ENCODE measurements at places on chromosomes 7 and 10. TPM values are rescaled to one million over a fixed set of nuclear protein-coding genes. Genes with fewer than 3 reads are reported as not detected.
A peak's percentile ranks its signal among the peaks of the same experiment; 100 is the strongest.

GUSB gene
- total RNA-seq: 15.6 TPM

PILRA gene
- total RNA-seq: 4.4 TPM

SPDYE11 gene
- total RNA-seq: not detected

HOXA5 gene
- total RNA-seq: 11.0 TPM

NUTM2E gene
- not detected for total RNA-seq

TUBGCP2 gene
- 38.7 TPM for total RNA-seq

C10orf88 gene
- 9.8 TPM for total RNA-seq

PLAC9 gene
- total RNA-seq: 34.9 TPM

TEX47 gene
- total RNA-seq: not detected

NPSR1 gene
- total RNA-seq: not detected

DNA sequence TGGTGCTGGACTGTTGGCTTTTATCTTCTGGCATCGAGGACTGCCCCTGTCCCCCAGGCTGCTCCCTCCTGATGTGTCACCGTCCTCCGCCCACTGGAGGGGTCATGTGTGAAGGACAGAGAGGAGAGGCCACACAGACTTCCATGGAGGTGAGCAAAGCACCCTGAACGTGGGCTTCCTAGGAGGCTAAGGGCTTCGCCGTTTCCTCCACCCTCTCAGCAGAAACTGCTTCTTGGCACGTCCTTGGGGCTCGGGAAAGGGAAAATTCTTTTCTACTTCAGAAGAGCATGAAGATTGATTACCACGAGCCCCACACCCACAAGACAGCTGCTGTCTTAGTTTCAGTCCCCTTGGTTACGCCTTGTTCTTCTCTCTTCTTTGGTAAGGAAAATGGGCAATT is 218.2 kb downstream of the CCDC3 start:
- no peak for ATAC-seq

DNA sequence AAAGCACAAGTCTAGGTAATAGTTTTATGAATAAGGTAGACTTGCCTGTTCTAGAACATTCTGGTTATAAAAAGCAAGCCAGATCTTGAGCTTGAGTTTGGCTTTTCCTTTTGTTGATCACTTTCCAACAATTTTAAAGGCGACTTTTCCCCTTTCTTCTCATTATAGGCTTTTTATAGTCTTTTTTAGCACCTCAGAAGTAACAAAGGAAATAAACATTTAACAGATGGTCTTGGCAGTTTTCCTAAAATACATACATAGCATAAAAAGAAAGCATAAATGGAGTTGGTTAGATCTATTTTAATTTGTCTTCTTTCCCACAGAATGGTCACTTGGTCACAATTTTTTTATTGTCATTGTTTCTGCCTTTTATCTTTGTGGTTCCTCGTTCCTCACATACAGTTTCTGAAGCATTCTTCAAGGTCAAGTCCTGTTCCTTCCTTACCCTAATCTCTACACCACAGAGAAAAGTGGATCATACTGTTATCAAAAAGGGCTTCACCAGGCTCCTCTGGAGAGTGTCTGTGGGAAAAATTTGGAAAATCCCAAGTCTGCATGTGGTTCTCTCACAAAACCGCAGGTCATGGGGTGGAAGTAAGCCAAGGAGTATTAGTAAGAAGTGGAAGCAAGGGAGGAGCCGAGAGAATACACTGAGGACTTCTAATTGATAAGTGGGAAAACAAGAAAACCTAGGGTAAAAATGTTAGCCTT is 31.3 kb downstream of the THNSL1 start:
- ATAC-seq: no peak

- ATAC-seq: no peak
Observed at GRCh38 chr7:142120524-142120923, 9.0 kb downstream of the MGAM2 start.

DNA sequence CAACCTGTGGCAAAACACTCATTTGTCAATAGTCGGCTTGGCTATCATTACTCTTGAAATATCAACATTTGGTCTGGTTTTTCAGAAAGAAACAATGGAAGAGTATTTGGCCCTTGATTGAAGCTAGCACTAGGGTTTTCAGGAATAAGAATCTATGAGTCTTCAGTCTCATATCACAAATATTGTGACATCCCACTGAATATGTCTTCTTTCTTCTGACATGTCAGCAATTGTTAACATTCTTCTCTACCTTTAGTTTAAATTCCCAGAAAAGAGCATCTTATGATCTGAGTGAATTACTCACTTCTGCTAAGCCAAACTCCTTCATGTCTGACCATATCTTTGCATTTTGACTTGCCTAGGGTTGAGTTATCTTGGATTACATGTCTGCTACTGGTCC is 435.2 kb upstream of the SEMA3D start:
- no peak for ATAC-seq

DNA sequence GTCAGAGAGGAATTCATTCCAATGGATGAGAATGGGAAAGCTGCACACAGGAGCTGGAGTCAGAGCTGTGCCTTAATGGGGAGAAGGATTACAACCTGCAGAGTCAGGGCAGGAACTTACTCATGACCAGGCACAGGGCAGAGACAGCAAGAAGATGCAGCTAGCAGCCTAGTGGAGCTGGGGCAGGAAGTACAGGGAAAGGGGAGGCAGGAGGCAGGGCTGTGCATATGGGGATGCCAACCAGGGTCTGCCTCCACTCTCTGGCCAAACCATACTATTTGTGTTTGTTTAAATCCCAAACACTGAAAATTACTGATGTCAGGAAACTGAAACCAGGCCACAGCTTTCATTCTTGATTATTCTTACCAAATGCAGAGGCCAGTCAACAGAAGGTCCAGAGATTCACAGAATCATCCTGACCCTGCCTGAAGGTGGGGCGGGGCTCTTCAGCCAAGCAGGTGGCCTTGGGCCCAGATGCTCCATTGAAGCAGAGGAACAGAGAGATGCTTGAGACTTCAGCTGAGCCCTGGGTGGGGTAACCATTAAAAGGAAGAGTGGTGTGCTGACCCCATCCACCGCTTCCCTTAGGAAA is 461.9 kb downstream of the KCNMA1 start:
- ATAC-seq: no peak

DNA sequence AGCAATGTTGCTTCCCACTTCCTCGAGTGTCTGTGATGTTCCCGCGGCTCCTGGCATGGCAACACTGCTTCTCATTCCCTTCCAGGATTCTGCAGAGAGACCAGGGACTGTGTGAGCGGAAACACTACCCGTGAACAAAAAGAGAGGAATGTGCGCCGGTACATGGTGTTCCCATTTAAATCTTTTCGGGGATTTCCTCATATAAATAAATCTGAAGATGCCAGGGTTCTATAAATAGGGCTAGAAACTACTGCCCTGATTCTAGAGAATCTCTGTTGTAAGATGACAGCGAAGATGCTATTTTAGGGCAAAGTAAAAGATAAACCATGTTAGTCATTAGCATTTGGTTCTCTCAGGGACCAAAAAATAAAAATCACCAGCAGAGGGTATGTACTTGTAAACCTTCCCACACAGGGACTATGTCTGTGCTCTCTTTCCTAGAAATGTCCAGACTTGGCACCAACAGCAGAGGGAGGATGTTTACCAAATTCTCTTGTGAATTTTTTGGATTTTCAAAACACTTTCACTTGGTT is 92.2 kb upstream of the DDC start:
- peak; percentile 81 for ATAC-seq

GRCh38 chr10:104077663-104078151 is 8.0 kb downstream of the COL17A1 start:
- no peak for ATAC-seq

GRCh38 chr10:73232887-73233286 is 14.2 kb downstream of the DNAJC9 start:
- ATAC-seq: no peak

- ATAC-seq: no peak
Observed at GRCh38 chr10:71708301-71708703, 11.3 kb downstream of the C10orf105 start.

DNA sequence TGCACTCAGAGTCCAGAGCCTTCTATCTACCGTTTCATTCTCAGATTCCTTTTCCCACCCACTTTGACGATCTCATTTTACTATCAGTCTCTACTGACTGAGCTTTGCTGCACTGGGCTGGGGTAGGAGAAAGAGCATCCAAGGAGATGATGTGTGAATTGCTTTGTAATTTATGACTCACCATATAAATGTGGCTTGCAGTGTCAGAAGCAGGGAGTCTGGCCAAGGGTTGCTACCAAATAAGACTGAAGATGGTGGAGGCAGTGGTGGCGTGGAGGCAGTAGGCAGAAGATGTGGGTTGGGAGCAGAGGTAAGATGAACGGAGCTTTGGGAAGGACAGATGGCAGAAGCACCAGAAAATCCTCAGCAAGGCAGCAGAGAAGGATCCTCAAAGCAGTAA is 73.3 kb upstream of the AGK start:
- peak; percentile 10 for ATAC-seq

- no peak for ATAC-seq
Observed at GRCh38 chr7:93799750-93800357, 90.7 kb downstream of the TFPI2 start.

DNA sequence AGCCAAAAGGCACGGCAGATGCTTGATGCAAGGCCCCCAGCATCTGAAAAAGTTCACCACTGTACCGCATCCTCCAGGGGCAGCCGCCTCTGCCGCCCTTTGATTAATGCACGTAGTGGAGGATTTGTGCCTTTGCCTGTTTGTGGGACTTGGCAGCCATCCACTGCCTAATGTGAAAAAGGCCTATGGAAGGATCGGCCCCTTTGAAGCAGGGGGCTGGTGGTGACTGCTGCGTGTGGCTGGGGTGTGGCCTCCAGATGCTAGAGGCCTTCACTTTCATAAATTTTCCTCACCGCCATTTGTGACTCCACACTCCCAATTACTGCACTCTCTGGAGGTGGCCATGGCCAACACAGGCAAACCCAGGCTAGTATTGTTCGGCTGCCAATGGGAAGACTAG is 226.0 kb downstream of the BMPER start:
- no peak for ATAC-seq

- ATAC-seq: no peak
Observed at GRCh38 chr7:115618676-115619075, 411.9 kb downstream of the TFEC start.

GRCh38 chr7:117950601-117951260 is 77.5 kb upstream of the CTTNBP2 start:
- no peak for ATAC-seq

DNA sequence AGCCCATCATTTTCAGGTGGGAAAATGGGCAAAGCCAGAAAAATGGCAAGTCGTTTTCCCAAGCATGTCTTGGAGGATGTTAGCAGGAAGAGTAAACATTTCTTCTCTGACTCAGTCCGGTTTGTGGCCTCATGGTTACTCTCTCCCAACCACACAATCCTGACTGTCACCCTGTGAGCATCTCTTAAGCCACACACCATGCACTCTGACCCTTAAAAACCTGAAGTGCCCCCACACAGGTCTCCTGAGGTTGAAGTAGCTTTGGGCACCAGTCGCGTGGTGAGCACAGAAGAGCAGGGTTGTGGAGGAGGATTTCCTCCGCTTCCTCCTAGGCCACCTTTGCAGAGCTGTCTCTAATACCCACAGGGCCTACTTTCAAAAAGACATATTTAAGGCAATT is 387.3 kb upstream of the NPVF start:
- ATAC-seq: no peak

DNA sequence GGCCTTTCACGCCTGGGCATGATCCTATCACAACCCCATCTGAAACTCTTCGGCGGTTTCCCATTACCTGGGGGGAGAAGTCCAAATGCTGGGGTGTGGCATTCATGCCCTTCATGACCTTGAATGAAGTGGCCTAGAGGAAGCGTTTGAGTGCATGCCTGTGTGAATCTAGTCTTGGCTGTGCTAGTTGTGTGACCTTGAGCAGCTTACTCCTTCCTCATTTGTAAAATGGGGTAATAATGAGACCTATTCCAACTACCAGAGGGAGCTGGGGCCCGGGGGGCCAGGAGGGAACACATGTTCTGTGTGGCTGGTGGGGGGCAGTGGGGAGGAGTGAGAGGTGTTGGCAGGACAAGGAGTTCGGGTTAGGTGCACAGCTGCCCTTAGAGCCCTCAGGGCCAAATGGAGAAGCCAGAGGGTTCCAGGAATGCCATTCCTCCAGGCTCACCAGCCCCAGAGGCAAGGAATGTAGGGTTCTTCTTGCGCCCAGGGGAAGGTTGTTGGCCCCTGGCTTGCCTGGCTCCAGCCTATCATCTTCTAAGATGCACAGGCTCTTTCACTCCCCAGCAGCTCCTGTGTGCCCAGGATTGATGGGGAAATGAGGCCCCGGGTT is 21.3 kb upstream of the TBRG4 start:
- ATAC-seq: no peak

DNA sequence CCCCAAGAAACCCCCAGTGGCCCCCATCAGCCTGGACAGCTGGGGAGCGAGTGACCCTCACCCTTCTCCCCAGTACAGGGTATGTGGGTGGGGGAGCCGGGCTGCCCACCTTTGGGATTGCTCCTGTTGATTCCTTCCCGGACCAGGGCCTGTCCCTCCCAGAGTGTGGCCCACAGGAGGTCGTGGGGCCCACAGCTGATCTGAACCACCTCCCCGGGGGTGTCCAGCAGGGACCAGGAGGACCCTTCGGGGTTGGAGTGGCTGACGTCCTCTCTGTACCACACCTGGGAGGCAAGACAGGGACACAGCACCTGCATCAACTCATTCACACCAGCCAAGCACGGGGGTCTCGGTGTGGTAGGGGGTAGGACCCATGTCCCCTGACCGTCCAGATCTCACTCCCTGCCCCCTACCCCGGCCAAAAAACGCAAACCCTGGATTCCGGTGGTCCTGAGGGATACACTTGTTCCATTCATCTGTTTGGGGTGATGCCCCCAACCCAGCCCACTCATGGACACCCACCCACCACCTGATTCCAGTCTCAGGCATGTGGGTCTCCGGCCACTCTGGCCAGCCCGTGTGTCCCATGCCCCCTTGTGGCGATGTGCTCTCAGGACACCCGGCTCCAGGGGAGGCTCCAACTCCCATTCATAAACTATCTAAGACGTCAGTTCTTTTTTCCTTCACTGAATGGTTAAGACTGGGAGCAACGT is 10.9 kb downstream of the TECPR1 start:
- no peak for ATAC-seq

DNA sequence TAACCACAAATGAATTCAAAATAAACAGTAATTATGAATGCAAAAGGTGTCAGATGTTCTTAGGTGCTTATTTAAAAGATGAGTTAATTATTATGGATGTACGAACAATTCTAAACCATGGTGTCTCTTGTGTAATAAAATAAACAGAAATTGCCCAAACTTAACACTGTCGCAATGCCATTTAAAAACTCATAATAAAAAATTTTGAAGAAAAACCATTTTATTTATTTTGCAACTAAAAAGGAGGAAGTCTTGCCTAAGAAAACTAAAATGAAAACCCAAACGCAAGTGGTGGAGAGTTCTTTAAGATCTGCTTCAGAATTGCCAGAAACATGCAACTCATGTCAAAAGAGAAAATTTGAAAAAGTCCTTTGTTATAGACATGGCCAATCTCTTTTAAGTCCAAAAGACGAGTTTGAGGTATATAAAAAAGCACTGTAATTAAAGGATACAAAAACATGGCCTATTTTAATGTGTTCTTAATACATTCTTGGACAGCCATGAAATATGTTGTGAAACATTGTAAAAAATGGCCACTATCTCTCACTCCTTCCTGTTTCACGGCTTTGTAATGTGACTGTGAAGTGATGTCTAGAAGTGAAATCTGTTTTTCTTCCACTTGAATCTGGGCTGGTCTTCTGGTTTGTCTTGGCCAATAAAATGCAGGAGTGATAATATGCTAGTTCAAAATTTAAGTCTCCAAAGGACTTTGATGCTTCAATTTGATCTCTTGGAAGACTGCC is 322.9 kb downstream of the PRPF18 start:
- ATAC-seq: no peak

Data from gastroesophageal sphincter (tissue), 4 donors.